Stimulated activated CD4-positive, alpha-beta T cell treated with anti-CD3 and anti-CD28 coated beads, TNF-alpha, amount 100 ng/mL, for 4 hours (primary cell): ENCODE measurements at places on chromosomes 12 and 14.

GRCh38 chr14:68210729-68211299 lies 391.2 kb downstream of the RAD51B start:
- DNase-seq: peak; percentile 25

DNA sequence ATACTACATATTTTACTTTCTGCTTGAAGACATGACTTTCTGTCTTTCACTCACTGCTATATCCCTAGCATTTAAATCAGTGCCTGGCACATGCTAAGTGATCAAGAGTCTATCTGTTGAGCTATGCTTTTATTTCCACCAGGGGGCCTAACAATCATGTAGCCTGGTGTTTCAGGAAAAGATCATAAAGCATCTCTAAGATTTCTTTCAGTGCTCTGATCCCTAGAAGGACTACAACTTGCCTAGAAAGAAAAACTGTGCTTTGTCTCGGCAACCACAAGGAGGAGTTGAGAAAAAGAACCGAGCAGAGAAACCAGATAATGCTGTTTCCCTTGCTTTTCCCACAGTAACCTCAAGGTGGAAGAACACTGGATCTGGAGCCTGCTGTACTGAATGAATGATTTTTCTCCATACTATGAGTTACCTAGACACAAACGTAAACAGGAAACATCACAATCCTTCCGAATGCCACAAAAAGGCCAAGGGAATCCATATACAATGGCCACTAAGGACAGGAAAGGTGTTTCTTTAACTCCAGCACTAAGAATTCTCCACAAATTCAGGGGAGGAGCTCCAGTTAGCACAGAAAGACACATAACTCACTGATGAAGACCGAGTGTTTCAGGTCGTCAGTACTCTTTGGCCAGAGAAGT lies 1.2 kb downstream of the CRY1 start:
- DNase-seq: no peak

DNA sequence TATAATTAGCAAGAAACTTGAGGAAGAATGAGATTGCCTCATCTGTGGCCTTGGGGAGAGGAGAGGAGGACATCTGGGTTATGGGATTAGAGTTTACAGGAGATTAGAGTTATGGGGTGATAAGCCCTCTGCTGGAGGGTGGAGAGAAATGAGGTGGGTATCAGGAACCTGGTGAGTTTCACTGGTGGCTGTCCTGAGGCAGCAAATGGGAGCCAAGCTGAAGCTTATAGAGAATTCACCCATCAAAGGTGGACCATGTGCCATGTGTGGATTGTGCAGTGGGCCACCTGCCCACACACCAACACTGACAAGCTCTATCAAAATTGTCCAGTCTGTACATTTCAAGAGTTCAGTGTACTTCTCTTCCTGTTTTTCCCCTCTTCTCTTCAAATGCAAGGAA lies 135.3 kb downstream of the AEBP2 start:
- no peak for DNase-seq

DNA sequence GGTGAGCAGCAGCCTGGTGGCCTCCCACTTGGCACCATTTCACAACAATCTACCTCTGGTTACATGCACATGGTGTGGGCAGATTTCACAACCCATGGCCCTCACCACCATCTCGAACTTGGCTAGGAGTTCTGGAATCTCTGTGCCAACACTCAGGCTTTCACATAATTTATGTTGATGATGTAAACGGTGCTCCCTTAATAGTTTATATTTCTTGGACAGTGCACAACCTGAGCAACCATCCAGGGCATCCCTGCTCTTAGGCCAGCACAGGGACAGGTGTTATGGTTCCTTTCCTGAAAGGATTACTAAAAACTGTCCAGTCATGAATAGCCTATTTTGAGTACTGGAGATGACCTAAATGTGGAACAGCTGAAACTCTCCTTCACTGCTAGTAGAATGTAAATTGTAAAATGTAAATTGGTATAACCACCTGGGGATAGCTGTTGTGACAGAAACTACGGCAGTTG lies 28.6 kb downstream of the ABCB9 start:
- no peak for DNase-seq
